ENCODE measurements at places on chromosomes 5 and 9. TPM values are rescaled to one million over a fixed set of nuclear protein-coding genes. Genes with fewer than 3 reads are reported as not detected.

DNA sequence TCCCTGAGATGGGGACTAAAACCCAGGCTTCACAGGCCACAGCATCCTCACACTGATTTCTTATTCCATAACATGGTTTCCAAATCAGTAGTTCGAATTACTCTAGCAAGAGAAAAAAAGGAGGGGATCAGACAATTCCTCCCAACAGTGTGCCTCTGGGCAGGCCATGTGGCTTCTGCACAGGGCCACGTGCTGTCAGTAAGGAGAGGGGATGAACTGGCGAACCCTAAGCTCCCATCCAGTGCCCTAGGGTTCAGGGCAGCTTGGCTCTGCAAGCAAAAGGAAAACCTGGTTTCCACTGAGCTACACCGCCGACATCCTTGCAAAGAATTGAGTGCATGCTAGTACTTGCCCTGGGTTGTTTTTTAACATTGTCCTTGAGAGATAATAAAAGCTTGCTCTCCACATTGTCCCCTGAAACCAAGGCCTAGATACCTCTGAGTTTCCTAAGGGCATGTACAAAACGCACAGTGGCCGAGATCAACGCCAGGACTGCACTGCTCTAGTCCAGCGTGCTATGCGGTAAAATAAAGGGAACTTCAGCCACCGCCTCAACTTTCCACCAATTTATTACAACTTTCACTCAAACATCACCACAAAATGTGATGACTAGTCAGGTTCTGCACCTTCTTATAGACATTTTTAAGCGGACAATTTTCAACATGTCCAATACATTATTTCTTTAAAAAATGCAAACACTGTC lies 4.5 kb downstream of the CAMSAP1 start:
- no peak for DNase-seq

DNA sequence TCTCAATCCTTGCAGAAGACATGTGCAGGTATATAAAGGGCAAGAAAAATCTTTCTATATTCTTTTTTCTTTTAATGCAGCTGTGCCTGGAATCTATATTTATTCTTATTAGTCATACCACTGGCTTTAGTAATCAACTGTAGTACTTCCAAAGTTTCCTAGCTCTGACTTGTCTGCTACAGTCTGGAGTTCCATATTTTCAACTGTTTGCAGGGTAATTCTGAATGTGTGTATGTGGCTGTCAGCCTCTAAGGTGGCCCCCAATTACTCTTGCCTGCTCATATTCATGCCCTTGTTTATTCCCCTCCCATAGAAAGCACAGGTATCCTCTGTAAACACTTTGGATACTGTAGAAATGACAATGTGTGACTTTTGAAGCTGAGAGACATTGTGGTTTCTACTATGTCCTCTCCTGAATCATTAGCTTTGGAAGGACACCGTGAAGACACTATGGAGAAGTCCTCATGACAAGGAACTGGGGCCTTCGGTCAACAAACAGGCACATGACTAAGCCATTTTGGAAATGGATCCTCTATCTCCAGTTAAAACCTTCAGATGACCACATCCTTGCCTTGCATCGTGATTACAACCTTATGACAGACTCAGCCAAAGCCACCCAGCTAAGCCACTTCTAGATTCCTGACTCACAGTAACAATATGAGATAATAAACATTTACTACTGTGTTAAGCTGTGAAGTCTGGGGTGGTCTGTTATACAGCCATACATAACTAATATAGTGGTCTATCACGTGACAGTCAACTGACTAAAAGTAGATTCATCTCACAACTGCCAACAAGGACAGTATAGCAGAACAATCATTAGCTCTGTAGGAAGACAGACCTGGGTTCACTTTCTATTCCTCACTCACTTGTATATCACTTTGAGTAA lies 49.5 kb upstream of the SUSD1 start:
- DNase-seq, result no peak

DNA sequence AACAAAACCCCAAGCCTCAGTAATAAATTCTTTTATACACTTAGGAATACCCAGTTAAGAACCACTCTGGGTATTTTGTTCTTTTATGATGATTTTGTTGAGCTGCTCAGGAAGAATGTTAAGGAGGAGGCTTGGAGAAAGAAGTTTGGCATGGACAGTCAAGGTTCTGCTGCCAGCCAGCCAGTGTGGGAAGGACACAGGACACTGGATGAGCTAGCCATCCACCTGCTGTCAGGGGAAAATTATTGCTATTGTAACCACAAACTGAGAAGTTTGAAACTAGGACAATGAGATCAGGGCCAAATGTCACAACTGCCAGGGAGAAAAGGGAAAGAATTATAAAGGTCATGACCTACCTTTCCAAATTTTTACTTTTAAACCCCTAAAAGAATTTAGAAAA lies 25.9 kb upstream of the ADAMTSL1 start:
- no peak for DNase-seq

- peak; percentile 33 for DNase-seq
These were observed 391.1 kb upstream of the GRAMD2B start for GRCh38 chr5:126031989-126032716.

DNA sequence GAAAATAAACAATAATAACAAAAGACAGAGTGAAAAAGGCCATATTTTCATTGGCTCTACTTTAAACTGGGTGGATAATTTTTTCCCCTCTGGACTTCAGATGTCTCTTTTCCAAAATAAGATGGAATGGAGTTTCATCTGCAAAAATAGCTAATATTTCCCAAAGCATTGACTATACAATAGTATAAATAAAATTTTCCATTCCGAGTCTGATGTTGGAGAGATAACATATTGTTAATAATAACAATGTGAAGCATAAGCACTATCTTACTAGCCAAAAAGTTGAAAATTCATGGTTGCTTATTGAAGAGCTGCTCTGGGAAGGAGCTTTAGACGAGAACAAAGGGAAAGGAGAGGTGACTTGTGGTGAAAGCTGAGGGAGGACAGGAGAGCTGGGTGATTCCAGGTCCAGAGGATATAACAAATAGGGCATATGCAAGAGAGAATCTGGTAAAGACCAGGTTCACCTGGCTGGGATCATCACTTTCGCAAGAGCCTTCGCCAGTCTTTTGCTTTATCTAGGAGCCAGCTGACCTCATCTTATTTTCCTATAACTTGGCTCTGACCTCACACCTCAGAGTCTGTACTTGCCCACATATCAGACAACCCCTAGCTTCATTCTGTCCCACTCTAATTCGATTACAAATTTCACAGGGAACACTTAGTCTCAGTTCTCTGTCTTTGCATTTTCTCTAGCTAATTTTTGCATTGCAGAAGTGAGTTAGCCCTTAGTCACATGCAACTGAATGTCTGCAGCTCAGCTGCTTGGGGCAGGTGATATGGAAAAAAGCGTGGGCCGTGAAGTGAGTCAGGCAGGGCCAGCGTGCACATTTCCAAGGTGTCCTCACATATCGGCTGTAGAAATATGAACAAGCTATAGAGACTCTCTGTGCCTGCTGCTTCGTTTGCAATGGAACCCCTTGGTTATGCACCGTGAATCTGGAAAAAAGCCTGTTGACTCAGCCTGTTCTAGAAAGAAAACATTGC lies 7.6 kb upstream of the ZNF474 start:
- DNase-seq, result no peak

- peak; percentile 32 for DNase-seq
These were observed 30.1 kb downstream of the TUSC1 start for GRCh38 chr9:25648116-25648515.

- peak; percentile 29 for DNase-seq
These were observed 324.5 kb downstream of the ARRDC3 start for GRCh38 chr5:91058575-91058974.

GRCh38 chr5:115857626-115858349 lies 16.1 kb downstream of the AP3S1 start:
- DNase-seq, result peak; percentile 72

GRCh38 chr5:137867664-137868063 lies at the start of gene MYOT:
TSS of gene MYOT (plus strand) at chr5:137867860. CDS start at chr5:137870652, 2,792 bp downstream.
- no peak for DNase-seq

DNA sequence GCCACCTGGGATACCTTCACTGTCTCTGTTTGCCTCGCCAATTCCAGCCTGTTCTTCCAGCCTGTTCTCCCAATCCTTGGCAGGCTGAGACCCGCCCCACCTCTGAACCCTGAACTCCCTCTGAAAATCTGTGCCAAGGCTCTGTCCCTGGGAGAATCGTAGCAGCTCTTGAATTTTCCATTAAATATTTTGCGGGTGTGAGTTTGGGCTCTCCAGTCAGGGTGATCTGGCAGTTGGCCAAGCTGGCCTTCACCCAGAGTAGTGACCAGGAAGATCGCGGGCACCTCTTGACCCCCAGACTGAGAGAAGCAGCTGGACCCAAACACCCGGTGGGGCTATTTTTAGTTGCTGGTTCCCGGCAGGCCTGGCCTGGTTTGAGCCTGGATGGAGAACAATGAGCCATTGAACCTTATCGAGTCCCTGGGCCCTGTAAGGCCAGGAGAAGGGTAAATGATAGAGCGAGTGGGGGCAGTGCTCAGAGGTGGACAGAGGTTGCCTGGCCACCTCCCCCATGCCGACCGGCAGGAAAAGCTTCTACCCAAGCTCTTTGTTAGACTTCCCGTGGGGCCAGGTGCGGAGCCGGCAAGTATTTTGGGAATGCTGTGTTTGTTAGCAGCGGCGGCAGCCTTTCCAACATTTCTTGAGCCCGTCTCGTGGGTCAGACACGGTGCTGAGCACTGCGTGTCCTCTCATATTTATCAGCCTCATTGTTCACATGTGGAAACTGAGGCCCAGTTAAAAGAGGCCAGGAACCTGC lies 146.2 kb downstream of the RGS3 start:
- peak; percentile 96 for DNase-seq

GRCh38 chr5:161149078-161149477 lies 297.1 kb upstream of the ATP10B start:
- DNase-seq, result no peak

GRCh38 chr9:84481636-84482218 lies 141.2 kb upstream of the SLC28A3 start:
- DNase-seq, result no peak

DNA sequence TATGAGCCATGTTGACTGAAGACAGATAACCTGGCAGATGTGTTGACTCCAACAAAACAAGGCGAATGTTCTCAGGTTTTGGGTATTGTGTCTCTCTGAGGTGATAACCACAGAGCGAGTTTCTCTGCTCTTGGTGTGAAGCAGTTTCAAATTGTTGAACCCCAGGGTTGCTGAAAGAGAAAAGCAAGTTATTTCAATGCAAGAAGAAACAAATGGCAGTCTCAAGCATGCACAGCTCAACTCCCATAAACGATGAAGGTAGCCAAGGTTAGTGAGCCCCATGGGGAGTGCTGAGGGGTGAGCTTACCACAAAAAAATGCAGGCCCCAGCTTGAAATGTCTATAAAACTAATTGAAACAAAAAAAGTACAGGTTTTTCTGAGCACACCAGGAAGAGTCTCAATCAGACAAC lies 220.8 kb upstream of the DAPK1 start:
- no peak for DNase-seq

- DNase-seq, result no peak
These were observed 1.4 kb downstream of the GABRA6 start for GRCh38 chr5:161686881-161687280.

DNA sequence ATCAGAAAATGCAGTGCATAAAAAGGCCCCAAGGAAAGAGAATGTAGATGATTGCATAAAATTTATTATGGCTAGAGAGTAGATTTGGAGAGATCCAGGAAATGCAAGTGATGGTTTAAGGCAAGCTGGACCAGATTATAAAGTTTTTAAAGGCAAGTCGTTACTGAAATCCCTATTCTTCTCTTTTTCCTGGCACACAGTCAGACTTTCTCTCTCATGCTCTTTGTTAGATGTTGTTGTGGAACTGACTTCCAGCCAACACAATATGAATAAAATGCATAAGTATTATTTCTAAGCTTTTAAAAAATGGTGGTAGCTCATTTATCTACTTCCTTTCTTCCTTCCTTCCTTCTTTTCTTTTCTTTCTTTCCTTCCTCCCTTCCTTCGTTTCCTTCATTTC lies 1085.4 kb upstream of the CDH6 start:
- DNase-seq, result no peak

GRCh38 chr5:2681476-2681875 lies 70.0 kb downstream of the IRX2 start:
- DNase-seq, result no peak

DNA sequence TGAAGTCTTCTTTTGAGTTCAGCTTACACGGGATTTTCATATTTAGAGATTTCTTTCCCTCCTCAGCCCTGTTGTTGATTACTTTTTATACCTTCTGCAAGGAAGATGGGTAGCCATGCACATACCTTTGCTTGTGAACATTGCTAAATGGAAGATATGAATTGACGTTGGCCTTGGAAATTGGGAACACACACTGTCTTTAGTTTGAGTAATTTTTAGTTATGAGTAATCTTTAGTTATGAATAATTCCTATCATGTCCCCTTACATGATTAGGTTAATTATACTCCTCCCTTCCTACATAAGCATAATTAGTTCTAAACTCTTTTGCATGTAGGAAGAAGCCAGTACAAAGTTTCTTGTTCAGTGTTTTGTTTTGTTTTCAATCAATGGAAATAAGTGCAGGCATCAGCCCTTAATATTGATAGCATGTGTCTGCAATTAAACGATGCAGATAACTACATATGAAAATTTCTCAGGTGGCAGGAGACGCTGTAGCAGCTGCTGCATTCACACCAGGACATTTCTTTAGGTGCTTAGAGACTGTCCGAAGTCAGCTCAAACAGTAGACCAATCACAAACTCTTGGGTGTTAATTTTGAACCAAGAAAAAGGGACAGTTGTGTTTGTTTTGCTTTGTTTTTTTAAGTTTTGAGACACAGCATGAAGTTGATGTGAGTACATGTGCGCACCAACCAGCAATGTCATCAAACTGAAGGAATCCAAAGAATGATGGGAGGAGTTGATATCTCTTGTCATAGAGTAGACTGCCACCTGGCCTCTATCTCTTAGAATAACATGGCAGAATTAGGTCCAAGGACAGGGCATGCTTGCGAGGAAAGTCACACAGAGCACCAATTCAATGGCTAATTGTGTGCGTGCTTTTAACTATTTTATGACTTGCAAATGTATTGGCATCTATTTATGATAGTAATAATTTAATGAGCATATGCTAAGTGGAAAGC lies 51.4 kb downstream of the SMARCA2 start:
- DNase-seq, result peak; percentile 4

DNA sequence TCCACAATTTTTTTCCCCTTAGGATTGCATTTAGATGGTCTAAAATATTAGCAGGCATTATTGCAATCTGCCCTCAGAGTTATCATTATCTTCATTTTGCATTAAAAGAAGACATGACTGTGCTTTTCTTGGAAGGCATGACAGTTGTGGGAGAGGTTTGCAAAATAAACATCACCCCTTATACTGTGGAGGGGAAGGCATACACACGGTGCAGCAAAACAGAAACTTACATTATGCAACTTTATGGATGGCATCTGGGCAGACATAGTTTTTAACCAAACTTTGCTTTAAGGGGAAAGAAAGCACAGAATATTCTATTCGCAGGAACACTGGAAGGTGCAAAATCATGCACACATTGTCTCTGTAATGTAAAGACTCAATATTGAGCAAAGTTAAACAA lies 505.8 kb upstream of the ADAMTS16 start:
- no peak for DNase-seq

GRCh38 chr5:166127766-166128570 lies 2163.5 kb upstream of the WWC1 start:
- no peak for DNase-seq

GRCh38 chr9:20649381-20649780 lies 27.1 kb upstream of the MLLT3 start:
- peak; percentile 58 for DNase-seq

GRCh38 chr9:111983484-111983908 lies 86.9 kb downstream of the UGCG start:
- DNase-seq, result no peak

PCDHGA11 gene
- polyA plus RNA-seq, result 8.0 TPM

FAM169A gene
- 0.14 TPM for polyA plus RNA-seq

CHSY3 gene
- 2.2 TPM for polyA plus RNA-seq

PHF19 gene
- polyA plus RNA-seq, result 101 TPM

PRUNE2 gene
- 15.8 TPM for polyA plus RNA-seq

C9orf50 gene
- polyA plus RNA-seq, result not detected

PHF24 gene
- not detected for polyA plus RNA-seq

SPINK7 gene
- not detected for polyA plus RNA-seq

PCDHGA12 gene
- 3.2 TPM for polyA plus RNA-seq

PLPPR1 gene
- polyA plus RNA-seq, result 0.50 TPM
